Activated CD4-positive, alpha-beta T cell treated with anti-CD3 and anti-CD28 coated beads, Interleukin-2, amount 50 U/mL, for 1 hour (primary cell): ENCODE measurements at places on chromosomes 4 and X.

DNA sequence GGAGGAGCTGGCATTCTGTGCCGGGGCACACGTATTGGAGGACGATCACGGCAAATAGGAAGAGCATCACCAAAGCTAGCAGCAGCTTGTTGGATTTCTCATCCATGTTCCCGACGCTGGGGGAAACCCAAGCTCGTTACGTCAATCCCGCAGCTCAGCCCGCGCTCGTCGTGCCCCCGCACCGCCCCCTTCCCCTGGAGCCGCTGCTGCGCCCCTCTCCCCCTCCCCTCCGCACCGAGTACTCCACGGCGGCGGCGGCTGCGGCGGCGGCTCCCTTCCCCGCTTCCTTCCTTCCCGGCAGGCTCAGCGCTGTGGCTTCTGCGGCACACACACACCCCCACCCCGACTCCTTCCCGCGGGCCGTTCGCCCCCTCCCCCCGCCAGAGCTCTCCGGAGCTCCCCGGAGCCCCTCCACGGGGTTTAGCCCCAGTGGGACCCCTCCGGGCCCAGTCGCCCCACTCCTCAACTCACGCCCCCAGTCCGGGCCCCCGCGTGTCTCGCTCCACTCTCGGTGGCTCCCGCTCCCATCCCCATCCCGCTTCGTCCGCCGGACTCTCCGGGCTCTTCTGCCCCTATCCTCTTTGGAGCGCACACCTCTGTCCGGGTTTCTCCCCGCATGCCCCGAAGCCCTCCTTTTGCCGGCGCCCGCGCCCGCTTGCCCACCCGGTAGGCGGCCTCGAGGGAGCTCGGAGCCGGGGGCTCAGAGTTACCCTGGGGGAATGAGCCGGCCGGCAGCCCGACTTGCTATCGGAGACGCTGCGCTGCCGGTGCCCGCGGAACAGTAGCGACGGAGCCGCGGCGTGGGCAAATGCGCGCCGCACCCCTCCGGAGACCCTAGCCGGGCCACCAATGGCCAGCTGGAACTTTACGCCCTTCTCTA is 978 bp downstream of the HS6ST2 start:
- no peak for DNase-seq

- no peak for DNase-seq
These were observed 23.3 kb upstream of the CRMP1 start for GRCh38 chr4:5916229-5916628.

DNA sequence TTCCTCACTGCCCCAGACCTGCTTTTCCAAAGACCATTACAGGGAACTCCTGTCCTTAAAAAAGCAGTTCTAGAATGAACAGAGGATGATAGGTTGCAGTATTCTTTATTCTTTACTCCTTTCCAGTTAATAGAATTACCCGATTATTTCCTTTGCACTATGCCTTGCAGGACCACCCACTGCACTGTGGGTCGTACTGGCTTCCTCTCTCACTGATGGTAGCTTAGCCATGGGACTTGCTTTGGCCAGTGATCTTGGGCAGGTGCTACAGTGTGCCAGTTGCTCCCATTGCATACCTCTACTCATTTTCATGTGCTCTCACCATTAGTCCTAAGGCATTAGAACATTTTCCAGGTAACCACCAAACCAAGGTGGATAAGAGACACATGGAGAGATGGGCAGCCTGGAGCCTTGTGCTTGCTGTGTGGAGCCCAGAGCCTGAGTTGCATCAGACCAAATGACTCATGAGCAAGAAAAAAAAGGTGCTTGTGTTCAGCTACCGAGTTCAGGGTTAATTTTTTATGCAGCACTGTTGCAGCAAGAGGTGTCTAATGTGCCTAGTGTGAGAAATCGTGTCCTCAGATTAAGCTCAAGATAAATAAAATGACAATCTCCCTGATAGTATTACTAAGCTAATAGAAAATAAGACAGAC is 7.6 kb upstream of the UNC5C start:
- DNase-seq: no peak

- DNase-seq: no peak
These were observed 449.2 kb downstream of the GRXCR1 start for GRCh38 chr4:43341741-43342140.

GRCh38 chrX:110410603-110411002 is 52.0 kb downstream of the RTL9 start:
- no peak for DNase-seq

GRCh38 chr4:82833696-82834313 is 35.2 kb upstream of the SCD5 start:
- DNase-seq: no peak

- no peak for DNase-seq
These were observed 53.7 kb downstream of the TAB3 start for GRCh38 chrX:30835373-30835772.

DNA sequence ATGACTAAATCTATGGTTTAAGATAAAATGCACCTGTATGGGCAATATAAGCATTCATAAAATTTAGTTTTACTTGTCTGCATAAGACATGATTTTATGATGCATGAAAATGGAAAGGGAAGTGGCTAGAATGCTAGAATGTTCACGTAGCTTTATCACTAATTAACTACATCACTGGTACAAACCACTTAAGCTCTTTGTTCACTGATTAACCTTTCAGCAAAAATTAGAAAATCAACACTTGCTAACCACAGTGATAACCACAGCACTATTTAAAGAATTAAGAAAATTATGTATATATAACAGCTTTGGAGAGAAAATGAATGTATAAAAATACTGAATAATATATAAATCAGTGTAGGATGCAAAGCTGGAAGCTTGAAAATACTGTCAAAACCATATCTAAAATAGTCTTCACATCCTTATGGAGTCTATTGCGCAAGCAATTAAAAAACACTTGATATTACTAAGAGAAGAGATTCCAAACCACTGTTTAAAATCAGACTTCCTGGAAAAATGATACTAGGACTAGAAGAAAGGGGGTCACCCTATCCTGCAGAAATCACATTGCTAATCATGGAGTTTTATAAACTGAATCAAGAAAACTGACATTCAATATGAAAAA is 51.9 kb downstream of the EFHC2 start:
- no peak for DNase-seq

- DNase-seq: no peak
These were observed 196.9 kb downstream of the ANKRD50 start for GRCh38 chr4:124515591-124515990.

- no peak for DNase-seq
These were observed 181.7 kb downstream of the AR start for GRCh38 chrX:67725471-67725870.

DNA sequence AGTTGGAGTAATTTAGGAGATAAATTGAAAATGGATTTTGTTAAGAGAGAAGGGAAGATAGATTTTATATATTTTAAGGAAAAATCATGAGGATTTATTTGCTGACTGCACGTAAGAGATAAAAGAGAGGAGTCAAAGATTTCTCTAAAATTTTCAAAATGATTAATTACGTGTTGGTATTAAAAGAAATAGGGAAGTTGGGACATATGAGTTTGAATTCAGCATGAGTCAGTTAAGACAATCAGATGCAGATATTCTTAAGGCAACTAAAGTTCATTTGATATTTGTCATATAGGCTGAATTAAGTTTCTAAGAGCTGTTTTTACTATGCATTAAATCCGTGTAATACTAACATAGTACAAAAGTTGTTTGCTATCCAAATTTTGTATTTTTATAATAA is 46.9 kb downstream of the TET2 start:
- DNase-seq: no peak

DNA sequence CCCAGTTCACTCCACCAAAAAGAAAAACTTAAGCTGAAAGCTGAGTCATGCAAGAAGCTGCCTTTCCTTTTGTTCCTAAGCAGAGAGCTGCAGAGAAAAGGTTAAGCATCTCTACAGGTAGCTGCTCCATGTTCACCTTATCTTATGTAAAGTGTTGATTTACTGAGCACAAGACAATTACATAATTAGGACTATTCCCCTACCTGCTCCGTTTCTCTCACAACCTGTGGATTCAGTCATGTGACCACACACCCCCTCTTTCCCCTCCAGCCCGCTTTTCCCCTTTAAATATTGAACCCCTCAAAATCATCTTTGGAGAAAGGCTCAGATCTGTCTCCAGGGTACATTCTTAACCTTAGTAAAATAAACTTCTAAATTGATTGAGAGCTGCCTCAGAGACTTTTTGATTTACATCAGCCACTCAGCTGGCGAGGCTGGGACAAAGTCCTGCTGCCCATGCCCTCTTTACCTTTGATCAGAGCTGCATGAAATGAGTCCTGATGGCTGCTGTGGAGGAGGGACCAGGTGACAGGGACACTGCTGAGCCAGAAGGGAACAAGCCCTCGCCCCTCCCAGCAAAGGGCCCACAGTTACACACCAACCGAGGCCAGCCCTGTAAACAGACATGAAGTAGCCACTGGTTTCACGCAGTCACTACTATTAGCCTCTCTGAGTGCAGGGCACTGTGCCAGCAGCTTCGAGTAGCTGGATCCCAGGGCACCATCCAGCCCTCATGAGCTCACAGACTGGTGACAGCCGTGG is 53.9 kb upstream of the C4orf50 start:
- DNase-seq: no peak

GRCh38 chr4:8640816-8641215 is 48.3 kb downstream of the CPZ start:
- DNase-seq: no peak

DNA sequence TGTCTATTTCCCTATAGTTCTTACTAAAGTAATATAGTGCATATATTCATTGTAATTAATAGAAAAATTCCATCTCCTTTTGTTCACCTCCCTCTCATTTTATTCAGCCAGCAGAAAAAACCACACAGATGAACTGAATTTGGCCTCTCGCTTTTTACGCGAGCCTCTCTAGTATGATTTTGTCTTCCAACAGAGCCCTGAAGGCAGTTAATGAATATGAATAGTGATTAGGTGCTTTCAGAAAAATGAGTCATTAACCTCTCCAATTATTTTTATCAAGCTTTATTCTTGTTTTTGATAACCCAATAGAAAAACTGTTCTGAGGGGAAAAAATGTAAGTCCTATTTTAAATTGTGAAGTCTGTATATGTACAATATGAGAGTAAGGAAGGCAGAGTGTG is 74.1 kb downstream of the ZAR1 start:
- DNase-seq: no peak

DNA sequence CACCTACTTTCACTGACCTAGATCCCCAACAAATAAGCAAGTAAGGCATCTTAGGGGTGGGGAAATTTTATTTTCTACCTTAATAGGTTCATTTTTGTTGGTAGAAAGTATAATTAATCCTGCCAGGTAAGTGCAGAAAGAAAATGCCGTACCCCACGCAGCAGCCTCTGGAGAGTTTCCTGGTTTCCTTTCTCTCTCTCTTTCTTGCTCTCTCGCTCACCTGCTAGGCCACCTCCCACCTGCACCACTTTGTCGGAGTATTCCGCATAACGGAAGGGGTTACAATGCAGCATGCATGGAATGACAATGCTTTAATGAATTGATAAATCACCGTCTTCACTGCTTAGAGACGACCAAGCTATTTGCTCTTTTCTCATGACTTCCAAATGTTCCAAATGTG is 101.0 kb downstream of the SCD5 start:
- no peak for DNase-seq

- DNase-seq: no peak
These were observed 101.7 kb upstream of the KLF8 start for GRCh38 chrX:56130436-56130835.

DNA sequence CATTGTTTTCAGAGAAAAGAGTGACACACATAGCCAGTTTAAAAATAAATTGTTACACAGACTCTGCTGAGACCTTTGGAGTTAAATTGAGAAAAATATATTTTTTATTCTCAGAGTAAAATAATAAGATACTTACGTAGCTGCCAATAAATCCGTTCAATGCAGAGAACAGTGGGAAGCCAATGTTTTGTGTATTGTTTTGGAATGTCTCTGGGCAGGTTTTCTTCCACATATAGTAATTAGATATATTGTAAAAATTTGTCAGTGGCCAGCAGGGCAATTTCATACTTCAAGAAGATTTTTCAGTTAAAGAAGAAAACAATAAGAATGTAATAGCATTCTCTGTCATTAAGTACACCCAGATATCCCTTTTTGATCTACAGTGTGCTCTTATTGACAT is 999.5 kb upstream of the INTU start:
- DNase-seq: no peak

DNA sequence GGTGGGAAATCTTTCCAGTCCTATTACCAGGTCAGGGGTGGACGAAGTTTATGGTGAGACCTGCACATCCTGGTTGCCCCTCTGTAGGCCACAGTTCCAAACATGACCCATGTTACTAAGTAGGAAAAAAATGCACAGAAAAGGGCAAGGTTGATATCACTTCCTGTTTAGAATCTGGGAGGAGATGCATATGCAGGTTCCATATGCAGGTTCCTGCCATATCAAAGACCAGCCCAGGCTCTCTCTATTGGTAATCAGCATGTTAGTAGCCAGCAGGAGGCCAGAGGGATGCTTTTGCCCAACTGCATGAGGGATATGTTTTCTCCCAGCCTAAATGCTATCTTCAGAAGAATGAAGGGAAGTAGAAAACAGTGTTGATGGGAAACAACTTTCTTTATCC is 657.2 kb downstream of the ANKRD50 start:
- no peak for DNase-seq

DNA sequence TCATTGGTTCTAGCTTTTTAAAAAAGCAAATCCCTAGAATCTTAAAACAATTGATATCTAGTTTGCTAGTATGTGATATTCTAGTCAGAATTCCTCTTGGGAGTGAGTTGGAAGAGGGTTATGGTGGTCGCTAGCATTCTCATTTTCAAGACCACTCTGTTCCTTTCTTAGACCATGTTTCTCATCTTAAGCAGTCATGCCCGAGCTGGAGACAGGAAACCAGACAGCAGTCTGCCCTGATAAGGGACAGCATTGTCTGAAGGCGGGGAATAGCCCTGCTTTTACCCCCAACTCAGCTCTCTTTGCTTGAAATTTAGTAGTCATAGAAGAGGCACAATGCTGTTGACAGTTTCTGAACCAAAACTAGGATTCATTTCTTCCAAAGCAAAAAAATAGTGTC is 5.2 kb downstream of the KLF3 start:
- no peak for DNase-seq

DNA sequence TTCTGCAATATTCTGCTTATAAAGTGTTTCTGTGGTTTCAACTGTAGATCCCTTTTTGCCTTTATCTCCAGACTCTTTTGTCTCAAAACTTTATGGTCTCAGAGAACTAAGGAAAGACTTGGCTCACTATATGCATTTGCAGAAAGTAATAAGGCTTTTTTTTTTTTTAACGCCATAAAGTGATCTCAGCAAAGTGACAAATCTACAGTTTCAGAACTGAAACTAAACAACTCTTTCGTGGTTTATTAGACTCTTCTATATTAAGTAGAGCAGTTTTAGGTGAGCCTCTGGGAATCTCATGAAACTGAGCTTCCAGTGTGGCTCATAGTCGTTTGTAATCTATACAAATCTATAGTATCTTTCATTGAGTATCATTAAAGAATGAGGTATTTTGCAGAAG is 15.3 kb downstream of the ATP7A start:
- DNase-seq: no peak

DNA sequence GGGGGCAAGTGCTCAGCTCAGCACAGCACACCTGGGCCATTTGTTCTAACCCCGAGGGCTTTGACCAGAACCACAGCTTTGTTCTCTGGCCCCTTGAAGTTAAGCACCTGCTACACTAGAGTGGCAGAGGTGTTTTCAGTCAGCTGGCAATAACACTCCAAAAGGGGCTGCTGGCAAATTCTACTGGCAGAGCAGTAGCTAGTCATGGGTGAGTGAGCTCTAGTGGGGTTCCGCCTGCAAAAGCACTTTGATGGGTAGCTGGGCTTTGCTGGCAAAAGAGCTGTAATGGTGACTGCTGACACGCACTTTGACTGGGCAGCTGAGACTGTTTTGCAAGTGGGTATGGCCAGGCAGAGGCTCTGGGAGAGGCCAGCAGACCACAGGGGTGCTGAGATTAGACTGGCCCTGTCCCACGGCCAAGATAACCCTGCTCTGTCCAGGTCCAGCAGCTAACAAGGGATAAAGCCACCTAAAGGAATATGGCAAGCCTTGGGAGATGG is 65.2 kb upstream of the TENT5D start:
- DNase-seq: no peak
